ENCODE measurements at places on chromosomes 11 and 22.

- DNase-seq = no peak
Observed at GRCh38 chr11:106624377-106624776, 393.9 kb downstream of the GUCY1A2 start.

DNA sequence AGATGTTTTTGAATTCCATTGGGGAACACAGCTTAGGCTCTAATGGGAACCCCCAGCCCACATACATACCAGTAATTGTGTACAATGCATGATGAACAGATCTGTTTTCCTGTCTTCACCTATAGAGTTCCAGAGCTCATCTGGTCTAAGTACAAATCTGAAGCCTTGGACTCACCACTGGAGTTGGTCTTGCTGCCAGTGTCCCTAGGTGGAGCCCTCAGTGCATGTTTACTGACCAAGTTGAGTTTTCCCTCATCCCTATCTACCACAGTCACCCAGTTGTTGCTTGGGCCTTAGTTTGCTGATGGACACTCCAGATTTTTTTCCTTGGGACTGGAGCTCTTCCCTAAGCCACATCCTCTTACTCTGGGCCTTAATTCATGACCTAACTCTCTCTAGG is 159.2 kb upstream of the DDI1 start:
- no peak for DNase-seq

- DNase-seq = no peak
Observed at GRCh38 chr11:43327987-43328386, 16.2 kb downstream of the API5 start.

GRCh38 chr22:38953577-38954413 is 3.6 kb upstream of the APOBEC3A start:
- DNase-seq = peak; percentile 47

- DNase-seq = no peak
Observed at GRCh38 chr11:102204174-102204573, 93.9 kb downstream of the YAP1 start.

GRCh38 chr22:18110194-18110953 is at the start of gene TUBA8:
Gene TUBA8 (plus strand): TSS chr22:18110809. CDS start chr22:18110866, 57 bp downstream.
- DNase-seq = peak; percentile 55

GRCh38 chr11:112928136-112928535 is 33.1 kb upstream of the NCAM1 start:
- DNase-seq = no peak

- no peak for DNase-seq
Observed at GRCh38 chr11:280706-281485, 2.7 kb downstream of the NLRP6 start.

GRCh38 chr11:3107608-3108182 is 50.5 kb upstream of the CARS1 start:
- DNase-seq = no peak

GRCh38 chr11:76610371-76610770 is 60.2 kb downstream of the LRRC32 start:
- no peak for DNase-seq

DNA sequence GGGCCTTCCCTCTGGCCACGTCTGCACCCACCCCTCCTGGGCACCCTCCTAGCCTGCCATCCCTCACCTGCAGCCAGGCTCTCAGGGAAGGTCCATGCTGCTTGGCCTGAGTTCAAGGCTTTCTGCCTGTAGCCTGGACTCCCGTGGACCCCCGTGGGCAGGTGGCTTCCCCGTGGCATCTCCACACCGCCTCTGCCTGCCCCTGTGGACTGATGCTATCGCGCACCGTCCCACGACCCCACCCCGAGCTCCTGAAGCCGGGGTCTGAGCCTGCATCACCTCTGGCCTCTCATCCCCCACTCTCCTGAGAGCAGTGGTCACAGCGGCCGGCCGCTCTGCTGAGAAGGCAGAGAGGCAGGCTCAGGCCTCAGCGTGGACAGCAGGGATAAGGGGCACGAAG is 4.5 kb downstream of the IFITM5 start:
- DNase-seq = no peak

GRCh38 chr11:124961972-124962609 is 8.1 kb downstream of the CCDC15 start:
- peak; percentile 39 for DNase-seq

- no peak for DNase-seq
Observed at GRCh38 chr11:116715383-116715782, 57.4 kb downstream of the BUD13 start.

DNA sequence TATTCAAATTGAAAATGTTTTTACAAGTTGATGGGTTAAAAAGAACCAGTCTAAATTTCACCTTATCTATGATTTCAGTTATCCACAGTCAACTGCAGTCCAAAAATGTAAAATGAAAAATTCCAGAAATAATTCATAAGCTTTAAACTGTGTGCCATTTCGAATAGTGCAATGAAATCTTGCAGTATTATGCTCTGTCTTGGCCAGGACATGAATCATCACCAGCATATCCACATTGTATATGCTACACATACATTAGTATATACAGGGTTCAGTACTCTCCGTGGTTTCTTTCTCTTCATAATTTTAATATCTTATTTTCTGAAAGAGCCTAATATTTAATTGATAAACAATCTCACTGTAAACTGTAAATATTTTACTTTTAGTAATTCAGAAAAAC is 45.9 kb downstream of the ARHGAP32 start:
- no peak for DNase-seq

DNA sequence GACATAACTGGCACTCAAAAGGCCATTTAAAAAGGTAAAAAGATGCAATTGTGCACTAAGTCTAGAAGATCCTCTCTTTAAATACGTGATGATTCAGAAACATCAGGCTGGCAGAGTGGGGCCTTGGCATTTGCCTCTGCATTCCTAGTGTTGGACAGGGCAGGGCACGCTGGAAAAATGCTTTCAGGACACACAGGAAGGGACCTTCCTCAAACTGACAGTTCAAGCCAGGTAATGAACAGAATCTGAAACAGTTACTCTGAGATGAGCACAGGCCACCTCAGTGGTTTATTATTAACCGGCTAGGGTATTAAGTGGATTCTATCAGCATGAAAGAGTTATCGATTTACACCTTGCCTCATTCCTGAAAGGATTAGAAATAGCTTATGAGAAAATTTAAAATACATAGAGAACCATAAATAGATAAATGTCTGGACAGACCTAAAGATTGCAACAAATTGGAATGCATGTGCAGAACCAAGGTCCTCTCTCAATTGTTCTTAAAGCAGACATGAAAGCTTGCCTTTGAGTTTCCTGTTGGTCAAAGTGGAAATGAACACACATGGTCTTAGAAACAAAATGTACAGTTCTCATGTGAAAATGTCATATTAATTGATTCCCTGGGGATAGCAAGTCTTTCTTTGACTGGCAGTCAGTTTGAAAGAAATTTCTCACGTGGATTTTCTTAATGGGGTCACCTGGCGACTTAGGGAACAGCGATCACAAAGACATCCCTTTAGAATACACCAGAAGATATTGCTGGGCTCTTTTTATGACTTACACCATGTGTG is 21.5 kb upstream of the CSNK2A3 start:
- no peak for DNase-seq

DNA sequence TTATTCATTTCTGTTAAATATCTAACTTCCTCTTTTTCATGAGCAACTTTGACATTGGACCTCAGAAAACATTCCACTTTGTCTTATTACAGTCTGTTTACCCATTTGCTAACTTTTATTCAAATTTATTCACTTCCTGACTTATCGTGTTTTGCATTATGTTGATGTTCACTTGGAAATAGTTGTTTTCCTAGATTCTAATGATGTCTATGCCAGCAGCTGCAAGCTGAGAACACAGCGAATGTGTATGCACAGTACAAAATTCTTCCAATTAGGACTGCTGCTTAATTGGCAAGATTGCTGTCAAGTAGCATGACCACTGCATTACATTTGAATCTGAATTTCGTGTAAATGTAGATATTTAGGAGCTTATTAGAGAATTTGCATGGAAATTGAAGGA is 61.5 kb upstream of the GRIA4 start:
- no peak for DNase-seq

DNA sequence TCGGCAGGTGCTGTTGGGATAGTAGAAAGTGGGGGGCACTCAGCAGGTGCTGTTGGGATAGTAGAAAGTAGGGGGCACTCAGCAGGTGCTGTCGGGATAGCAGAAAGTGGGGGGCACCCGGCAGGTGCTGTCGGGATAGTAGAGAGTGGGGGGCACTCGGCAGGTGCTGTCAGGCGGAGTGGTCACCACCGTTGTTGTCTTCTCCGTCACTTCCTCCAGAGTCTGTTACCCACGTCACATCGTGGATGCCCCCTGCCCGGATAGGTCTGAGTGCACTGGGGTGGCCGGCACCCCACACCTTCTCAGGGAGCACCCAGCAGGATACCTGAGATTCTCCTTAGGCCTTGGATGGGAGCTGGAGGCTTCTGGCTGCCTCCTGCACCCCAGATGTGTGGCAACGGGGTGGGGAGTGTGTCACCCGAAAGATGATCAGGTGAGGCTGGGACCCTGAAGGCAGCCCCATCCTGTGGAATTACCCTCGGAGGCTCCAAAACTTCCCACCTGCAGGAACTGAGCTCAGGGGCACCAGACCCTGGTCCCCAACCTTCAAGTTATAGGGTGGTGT is 24.1 kb upstream of the KRTAP5-7 start:
- DNase-seq = no peak

DNA sequence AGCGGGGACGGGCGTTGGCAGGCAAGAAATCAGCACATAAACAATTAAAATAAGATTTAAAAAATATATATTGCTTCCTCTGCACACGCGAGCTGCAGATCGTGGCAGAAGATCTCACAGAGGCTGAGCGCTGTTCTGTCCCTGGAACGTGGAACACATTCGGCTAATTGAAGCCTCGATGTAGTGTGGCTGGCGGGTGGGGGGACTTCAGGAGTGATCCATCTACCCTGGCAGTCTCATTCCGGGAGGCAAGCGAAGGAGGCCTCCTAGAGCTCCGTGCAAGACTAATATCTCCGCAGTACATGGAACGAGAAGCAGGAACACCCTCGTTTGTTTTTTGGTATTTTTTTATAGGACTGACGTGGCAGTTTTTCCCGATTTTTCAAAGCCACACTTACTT is 402.4 kb downstream of the MN1 start:
- no peak for DNase-seq

DNA sequence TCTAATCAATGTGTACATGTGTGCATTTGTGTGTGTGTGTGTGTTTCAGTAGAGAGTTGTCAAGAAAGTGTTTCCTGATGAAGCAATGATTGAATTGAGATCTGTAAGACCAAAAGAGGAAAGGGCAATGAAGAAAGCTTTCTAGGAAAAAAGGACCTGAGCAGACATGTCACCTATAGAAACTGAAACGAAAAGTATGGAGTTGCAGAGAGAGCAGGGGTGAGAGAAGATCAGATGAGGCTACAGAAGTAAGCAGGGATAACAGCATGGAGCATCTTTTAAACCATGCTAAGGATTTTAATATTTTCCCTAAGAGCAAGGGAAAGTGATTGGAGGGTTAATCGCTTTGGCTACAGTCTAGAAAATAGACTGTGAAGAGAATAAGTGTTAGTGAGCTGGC is 1459.4 kb upstream of the TENM4 start:
- DNase-seq = no peak

DNA sequence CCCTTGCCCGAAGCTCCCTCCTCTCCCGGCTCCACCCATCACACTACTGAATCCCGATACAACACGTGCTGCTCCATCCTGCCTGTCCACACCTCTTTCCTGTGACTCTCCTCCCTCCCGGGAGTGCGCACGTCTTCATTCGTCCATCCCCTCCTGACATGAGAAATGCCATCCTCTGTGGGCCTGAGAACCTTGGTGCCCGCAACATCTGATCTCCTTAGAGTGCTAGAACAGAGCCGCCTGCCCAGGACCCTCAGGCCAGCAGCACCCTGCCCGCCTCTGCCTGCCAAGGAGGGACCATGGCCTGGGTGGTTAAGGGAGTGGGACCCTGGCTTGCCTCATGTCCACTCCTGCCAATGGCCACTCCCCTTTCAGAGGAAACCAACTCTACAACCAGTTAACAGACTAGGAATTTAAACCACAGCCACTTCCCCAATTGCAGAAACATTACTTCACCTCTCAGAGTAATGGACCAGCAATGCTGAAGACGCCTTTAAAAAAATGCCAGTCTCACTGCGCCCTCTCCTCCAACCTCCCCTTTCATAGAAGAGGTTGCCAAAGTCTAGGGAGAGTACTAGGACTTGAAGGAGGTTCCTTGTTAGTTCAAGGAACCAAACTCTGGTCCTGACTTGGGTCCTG is 466.3 kb downstream of the OPCML start:
- DNase-seq = no peak

DNA sequence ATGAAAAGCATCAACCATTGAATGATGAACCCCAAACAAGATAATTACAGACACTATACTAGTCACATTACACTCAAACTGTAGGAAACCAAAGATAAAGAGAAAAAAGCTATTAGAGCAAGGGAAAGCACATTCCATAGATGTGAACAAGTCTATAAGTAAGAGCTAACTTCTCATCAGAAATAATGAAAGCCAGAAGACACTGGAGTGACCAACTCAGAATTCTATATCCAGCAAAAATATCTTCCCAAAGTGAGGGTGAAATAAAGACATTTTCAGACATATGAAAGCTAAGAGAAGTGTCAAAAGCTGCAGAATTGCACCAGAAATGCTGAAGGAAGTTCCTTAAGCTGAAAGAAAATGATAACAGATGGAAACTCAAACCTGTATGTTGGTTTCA is 17.3 kb downstream of the FCHSD2 start:
- DNase-seq = no peak

GRCh38 chr22:29697853-29698598 is 21.8 kb upstream of the CABP7 start:
- no peak for DNase-seq

GRCh38 chr11:19977941-19978340 is 182.3 kb downstream of the DBX1 start:
- DNase-seq = no peak

DNA sequence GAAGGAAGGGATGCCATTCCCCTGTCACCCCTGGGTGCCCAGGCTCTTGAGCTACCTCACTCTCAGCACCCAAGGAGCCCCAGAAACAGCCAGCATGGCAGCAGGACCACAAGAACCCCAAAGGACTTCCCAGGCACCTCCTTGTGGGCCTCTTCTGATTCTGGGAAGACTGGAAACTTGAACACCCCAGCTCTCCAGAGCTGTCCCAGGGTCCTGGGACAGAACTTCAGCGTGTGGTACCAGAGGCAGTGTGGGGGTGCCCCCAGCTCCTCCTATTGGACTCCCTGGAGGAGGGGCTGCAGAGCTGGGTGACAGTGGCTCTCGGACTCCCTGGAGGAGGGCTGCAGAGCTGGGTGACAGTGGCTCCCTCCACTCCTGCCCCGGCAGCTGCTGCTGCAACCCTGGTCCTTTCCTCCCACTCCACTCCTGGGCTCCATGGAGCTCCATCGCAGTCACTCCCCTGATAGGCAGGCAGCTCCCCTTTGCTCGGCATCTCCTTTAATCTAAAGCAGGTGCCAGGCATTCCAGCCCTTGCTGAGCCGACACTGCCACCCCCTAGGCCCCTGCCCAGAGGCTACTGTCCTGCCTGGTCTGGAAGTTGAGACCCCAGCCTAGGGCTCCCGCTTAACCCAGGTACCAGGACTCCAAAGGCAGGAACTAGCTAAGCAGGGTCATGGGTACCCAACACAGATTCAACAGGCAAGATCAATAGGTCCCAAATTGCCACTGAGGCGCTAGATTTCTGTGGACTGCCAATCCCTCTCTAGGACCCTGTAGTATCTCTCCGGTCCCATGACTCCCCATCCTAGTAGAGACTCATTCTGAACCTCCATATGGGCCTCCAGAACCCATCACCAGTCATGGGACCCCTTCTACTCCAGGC is 2.7 kb downstream of the BCL9L start:
- DNase-seq = no peak

Data from activated CD4-positive, alpha-beta T cell treated with anti-CD3 and anti-CD28 coated beads for 4 hours (primary cell).